Adrenal gland (tissue), 19 donors: ENCODE measurements at places on chromosomes 12 and 14. TPM values are rescaled to one million over a fixed set of nuclear protein-coding genes. Genes with fewer than 3 reads are reported as not detected.
A peak's percentile ranks its signal among the peaks of the same experiment; 100 is the strongest.

The KSR2 gene
- polyA plus RNA-seq = 1.4 TPM

The TCL1B gene
- not detected for polyA plus RNA-seq

The CCDC85C gene
- 23.4 TPM for polyA plus RNA-seq

The KCTD10 gene
- 21.6 TPM for polyA plus RNA-seq

The ITGB7 gene
- 0.95 TPM for polyA plus RNA-seq

The PTPN6 gene
- 36.2 TPM for polyA plus RNA-seq

The ASCL1 gene
- 0.54 TPM for polyA plus RNA-seq

The VDR gene
- 64.7 TPM for polyA plus RNA-seq

The NTN4 gene
- 10.1 TPM for polyA plus RNA-seq

The CMA1 gene
- not detected for polyA plus RNA-seq

The BMAL2 gene
- polyA plus RNA-seq = 0.40 TPM

DNA sequence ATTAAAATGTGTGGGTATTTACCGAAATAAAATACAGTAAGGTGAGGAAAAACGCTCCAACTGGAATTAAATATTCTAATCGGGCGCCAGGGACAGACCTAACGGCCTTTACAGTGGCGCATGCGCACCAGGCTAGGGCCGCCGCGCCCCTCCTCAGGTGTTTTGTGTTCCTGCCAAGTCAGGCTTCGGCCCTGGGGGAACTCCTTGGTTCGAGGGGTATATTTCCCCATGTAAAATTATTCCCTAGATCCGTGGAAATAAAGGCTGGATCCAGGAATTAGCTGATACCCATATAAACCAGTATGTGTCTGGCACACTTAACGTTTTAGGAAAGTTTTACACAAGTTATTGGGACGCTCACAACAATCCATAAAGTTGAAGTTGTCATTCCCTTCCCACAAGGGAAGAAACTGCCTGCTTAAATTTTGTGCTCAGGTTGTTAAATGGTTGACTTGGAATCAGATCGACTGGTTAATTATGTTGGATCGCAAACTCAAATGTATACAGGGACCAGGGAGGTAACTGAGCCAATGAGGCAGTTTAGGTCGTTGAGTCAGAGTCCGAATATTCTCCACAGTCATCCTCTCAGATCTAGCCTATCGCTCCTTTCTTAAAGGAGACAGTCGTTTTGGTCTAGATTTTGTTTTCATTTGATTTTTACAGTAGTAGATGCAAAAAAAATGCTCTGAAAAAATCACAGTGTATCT is 621 bp upstream of the ANAPC7 start:
- no peaks in the 10 kb centered on the region for H3K36me3 ChIP-seq
- peaks cover 11% of the 10 kb centered on the region for H3K4me1 ChIP-seq
- peak; percentile 59 for DNase-seq
- H3K27me3 ChIP-seq = no peaks in the 10 kb centered on the region
- no peak overlapping the region for H3K4me3 ChIP-seq
- H3K27ac ChIP-seq = peak overlapping the region; percentile 92

DNA sequence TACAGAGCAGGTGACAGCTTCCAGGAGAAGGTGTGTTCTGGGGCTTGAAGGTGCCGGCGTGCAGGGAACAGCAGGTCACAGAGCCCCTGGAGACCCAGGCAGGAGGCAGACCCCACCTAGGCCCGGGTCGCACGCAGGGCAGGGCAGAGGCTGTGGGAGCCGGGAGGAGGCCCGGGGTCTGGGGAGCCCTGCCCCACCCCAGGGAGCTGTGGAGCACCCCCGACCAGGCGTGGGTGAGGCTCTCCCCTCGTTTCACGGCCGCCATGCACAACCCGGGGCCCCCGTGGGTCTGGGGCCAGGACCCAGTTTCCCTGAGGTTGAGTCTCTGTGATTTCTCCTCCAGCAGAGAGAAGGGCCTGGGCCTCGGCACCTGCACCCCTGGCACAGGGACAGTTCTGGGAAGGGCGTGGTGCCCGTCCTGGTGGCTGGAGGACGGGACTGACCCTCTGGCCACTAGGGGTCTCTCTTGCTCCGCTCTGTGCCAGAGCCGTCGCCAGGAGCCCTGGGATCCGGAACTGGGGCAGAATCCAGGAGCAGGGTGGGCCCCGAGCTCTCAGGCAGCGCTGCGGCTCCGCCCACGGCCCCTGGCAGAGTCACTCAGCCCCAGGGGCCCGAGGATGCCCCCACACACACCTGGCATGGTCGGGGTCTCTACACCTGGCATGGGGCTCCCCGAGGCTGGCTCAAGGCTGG is 75.2 kb upstream of the FBRSL1 start:
- peak; percentile 85 for DNase-seq
- H3K36me3 ChIP-seq = no peaks in the 10 kb centered on the region
- no peak overlapping the region for H3K27ac ChIP-seq

- DNase-seq = no peak
- no peak overlapping the region for H3K4me3 ChIP-seq
- H3K36me3 ChIP-seq = no peaks in the 10 kb centered on the region
- no peak overlapping the region for H3K27ac ChIP-seq
These were observed 45.1 kb downstream of the FBRSL1 start for GRCh38 chr12:132535019-132535418.

GRCh38 chr12:108856428-108857157 is 790 bp downstream of the SSH1 start:
- peak; percentile 91 for DNase-seq
- peak overlapping the region; percentile 62 for H3K4me3 ChIP-seq
- no peaks in the 10 kb centered on the region for H3K36me3 ChIP-seq

DNA sequence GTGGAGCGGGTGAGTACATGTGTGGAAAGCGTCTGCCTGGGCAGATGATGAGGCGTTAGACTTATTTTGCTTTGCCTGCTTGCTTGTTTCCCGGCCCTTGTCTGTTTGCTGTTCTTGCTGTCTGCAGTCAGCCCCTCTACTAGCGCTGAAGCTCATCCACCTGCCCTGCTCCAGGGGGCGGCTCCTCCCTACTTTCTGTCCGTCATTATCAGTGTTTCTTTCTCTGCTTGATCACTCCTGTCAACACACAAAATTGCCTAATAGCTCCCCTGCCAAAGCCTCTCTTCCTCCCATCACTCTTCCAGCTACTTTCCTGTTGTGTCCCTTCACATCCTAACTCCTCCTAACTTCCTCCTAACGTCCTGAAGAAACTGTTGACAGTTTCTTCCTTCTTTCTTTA is 34.9 kb upstream of the GALNT8 start:
- no peak overlapping the region for H3K4me3 ChIP-seq
- H3K36me3 ChIP-seq = no peaks in the 10 kb centered on the region
- no peak overlapping the region for H3K27ac ChIP-seq
- no peaks in the 10 kb centered on the region for H3K27me3 ChIP-seq
- H3K4me1 ChIP-seq = no peaks in the 10 kb centered on the region

DNA sequence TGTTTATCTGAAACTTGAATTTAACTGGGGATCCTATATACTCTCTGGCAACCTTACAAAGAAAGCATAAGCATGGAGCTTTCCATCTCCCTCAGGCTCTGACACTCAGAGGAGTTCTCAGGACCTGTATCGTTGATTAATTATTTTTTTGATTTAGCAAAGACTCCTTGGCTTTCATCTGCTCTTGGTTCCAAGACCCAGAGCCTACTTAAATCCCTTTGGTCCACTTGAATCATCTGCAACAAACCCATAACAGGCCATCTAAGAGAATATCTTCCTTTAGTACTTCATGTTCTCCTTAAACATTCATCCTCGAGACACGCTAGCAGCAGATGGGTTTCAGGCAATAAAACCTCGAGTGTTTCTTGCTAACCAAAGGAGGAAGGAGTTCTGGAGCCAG is 85.4 kb downstream of the ZFP36L1 start:
- H3K4me1 ChIP-seq = peaks cover 14% of the 10 kb centered on the region
- peak; percentile 1 for DNase-seq
- no peaks in the 10 kb centered on the region for H3K27me3 ChIP-seq
- H3K27ac ChIP-seq = no peak overlapping the region
- no peak overlapping the region for H3K4me3 ChIP-seq
- no peaks in the 10 kb centered on the region for H3K36me3 ChIP-seq

DNA sequence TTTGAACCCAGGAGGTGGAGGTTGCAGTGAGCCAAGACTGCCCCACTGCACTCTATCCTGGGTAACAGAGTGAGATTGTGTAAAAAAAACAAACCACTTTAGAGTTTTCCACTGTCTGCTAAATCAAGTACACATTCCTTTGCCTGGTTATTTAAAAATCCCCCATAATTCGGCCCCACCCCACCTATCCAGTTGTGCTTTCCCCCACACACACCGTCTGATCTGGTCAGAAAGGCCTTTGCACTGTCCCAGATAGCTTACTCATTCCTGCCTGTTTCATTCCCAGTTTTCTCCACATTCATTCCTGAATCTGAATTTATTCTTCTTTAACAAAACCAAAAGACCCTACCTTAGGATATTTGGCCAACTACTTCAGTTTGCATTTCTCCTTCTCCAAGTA is 29.5 kb downstream of the NINJ2 start:
- no peaks in the 10 kb centered on the region for H3K4me1 ChIP-seq
- H3K36me3 ChIP-seq = no peaks in the 10 kb centered on the region
- no peaks in the 10 kb centered on the region for H3K27me3 ChIP-seq
- H3K27ac ChIP-seq = no peak overlapping the region
- no peak for DNase-seq

DNA sequence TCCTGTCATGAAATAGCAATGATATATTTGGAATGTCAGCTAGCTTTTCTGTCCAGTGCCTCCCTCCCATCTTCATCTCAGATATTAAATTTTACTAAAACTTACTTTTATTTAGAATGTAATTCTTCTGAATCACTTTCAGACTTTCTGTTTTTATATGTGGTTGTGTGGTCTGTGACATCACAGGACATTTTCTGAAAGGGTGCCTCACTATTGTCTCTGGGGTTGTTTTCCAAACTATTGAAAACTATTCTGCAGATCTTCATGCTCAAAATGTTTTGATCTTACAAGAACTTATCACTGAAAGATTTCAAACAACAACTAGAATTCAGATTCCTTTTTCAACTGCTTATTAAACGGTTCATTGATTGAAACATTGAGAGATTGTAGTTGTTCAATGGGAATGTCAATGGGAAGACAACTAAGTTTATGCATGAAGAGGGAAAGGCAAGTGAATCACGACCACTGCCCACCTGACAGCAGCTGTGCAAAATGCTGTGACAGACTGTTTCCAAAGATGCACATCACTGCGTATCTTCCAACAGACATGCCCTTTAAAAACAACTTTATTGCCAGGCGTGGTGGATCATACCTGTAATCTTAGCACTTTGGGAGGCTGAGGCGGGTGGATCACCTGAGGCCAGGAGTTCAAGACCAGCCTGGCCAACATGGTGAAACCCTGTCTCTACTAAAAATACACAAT is 51.3 kb downstream of the KLRG1 start:
- no peak overlapping the region for H3K27ac ChIP-seq
- peaks cover 4% of the 10 kb centered on the region for H3K4me1 ChIP-seq
- no peak for DNase-seq
- H3K27me3 ChIP-seq = no peaks in the 10 kb centered on the region
- H3K36me3 ChIP-seq = no peaks in the 10 kb centered on the region
- no peak overlapping the region for H3K4me3 ChIP-seq

DNA sequence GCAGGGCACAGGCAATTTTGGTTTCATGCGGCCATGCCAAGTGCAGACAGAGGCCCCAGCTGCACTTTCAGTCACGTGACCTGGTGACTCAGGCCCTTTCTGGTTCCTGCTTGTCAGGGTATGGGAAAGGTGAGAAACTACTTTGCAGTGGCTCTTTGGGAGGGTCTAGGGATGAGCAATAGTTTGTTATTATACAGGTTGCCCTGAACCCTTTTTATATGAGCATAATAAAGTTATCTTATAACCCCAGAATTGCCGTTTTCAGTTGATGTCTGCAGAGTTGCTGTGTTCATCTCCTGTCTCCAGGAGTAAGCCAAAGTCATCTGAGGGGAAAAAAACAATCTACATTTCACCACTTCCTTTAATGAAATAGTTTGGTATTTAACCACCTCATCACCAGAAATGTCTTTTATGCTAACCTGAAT is 30.9 kb upstream of the EMP1 start:
- DNase-seq = peak; percentile 79
- H3K4me1 ChIP-seq = peaks cover 4% of the 10 kb centered on the region
- no peak overlapping the region for H3K27ac ChIP-seq
- no peaks in the 10 kb centered on the region for H3K27me3 ChIP-seq
- H3K36me3 ChIP-seq = no peaks in the 10 kb centered on the region

DNA sequence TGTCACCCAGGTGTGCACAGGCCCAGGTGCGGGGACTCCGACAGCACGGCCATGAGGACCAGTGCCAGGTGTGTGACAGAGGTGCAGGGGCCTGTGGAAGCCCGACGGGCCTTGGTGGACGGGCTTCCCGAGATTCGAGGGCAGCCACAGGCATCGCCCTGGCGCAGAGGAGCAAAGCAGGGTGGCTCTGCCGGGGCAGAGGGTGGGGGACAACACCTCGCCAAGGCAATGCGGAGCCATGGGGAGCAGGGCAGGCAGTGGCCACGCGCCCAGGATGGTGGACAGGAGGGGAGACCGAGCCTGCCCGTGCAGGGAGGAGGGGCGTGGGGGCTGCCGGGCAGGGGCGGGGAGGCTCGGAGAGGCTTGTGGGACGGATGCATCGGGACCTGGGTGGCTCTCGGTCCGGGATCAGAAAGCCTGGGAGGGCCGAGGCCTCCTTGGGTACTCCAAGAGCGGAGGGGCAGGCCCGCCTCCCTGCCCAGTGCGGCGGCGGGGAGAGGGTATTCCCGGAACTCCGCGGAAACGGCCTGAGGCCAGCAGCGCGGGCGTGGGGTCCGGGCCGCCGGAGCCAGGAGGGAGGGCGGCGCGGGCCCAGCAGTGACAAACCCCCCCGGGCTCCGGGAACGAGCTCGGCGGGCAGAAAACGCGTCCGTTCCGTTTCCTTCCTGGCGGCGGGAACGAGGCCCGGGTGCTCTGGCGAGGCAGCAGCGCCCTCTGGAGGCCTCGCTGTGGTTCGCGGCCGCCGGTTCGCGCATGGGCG is 1.6 kb downstream of the TMEM121 start:
- peak; percentile 79 for DNase-seq
- peak overlapping the region; percentile 43 for H3K4me3 ChIP-seq
- H3K27me3 ChIP-seq = peaks cover 18% of the 10 kb centered on the region
- H3K27ac ChIP-seq = peak overlapping the region; percentile 29
- H3K4me1 ChIP-seq = peaks cover 15% of the 10 kb centered on the region
- no peaks in the 10 kb centered on the region for H3K36me3 ChIP-seq

DNA sequence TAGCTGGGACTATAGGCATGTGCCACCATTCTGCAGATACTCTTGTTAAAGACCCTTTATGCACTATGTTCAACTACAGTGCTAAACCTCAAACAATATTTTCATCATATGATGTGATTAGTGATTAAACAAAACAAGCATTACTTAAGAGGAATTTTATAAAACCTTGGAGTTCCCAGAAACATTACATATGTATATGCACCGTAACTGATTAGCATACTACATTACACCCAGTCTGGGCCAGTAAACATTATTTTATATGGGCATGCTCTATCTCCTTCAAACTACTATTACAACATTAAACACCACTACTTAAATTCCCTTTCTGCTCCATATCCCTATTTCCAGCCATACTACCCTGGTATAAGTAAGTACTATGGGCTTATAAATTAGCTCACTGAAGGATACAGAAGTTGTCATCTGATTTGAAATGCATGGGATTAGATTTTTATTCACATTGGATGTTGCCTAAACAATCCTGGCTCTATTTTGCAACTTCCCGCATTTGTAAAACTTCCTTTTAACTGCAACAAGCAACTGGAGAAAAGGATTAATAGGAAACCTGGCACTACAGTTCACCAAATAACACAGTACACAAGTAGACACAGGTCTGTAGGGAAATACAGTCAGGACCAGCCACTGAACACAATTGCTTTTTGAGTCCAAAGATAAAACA is 205.8 kb downstream of the MED13L start:
- no peak overlapping the region for H3K4me3 ChIP-seq
- no peaks in the 10 kb centered on the region for H3K27me3 ChIP-seq
- peaks cover 37% of the 10 kb centered on the region for H3K4me1 ChIP-seq
- no peaks in the 10 kb centered on the region for H3K36me3 ChIP-seq
- DNase-seq = no peak
